NCI-H1105 (cell line): ENCODE measurements at places on chromosomes 3 and 15.

- no peak for DNase-seq
Observed at GRCh38 chr15:77030048-77030927, 35.4 kb downstream of the PSTPIP1 start.

DNA sequence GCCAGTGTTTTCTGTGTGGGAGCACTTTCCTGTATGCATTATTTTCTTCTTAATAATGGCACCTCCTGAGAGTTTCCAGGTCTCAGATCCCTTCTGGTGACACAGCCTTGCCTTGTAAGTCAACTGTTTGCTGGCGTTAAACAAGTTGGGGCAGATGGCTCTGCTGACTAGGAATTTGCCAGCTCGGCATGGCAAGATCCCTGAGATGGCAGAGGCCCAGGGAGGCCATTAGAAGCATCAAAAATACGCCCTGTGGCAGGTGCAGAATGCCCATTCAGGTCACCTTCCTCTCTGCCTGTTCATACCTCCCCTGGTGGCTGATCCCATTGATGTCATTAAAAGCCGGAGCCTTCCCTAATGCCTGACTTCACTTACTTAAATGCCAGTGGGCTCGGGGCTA, 320.9 kb upstream of the CTDSPL start:
- DNase-seq, result peak; percentile 57

- no peak for DNase-seq
Observed at GRCh38 chr15:31264559-31265089, 62.0 kb upstream of the KLF13 start.

DNA sequence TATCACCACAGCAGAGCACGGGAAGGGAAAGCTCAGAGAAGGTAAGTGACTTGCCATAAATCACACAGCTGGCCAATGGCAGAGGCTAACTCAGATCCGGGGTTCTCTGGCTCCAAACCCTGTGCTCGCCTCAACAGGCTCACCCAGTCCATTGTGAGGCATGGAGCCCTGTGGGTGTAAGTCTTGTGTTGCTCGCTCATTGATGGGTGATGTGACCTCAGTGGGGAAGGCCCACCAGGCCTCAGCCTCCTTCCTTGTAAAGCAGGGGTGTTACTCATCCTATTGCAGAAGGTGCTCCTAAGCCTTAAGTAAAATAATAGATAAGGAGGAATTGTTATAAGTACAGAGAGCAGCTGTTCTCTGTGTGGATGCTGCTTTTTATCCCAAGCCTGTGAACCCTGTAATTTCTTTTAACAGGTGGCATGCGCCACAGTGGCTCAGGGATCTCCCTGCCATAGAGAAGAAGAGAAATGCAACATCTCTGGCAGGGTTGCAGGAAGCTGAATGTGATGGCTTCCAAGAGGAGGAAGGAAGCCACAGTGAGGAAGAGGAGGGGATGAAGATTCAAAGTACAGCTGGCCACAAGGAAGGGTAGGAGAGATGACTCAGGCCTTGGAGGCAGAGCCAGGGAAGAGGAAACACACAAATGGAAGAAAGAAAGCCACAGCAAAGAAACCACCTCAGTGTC, 30.9 kb upstream of the SPSB4 start:
- no peak for DNase-seq

DNA sequence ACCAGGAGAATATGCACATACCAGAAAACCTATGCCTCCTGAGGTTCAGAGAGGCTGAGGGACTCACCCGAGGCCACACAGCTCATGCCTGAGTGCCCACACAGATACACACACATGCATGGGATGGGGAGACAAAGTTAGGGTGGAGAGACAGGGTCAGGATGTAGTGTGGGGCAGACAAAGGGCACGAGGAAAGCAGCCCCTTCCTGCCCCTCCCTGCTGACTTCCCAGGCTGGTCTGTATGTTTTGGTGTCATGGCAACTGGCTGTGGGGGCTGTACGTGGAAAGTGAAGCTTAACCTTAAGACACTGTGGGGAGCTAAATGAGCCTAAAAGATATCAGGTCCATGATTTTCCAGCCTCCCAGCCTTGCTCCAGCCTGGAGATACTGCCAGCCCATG, 57.8 kb downstream of the EPHB3 start:
- no peak for DNase-seq

GRCh38 chr15:31758126-31758525, 272.2 kb upstream of the CHRNA7 start:
- no peak for DNase-seq

GRCh38 chr15:95409626-95410310, 920.7 kb upstream of the NR2F2 start:
- no peak for DNase-seq

GRCh38 chr3:38368238-38368637, 21.7 kb downstream of the XYLB start:
- DNase-seq, result no peak

GRCh38 chr3:132198516-132198915, 118.7 kb upstream of the ACP3 start:
- DNase-seq, result no peak

DNA sequence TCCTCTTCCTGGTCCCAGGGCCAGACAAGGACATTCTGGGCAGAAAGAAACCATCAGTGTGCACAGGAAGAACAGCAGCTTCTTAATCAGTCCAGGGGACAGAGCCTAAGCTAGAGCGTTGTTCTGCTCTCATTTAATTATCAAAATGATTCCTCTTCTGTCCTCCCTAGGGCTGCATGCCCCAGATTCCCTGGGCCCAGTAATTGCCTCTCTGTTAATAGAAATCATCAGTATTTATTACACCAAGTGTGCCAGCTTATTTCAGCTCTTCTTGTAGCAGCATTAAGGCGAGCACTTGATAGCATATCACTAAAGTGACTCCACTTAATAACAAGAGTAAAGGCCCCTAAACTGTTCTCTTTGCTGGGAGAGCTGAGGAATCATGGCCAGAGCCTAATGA, 72.1 kb downstream of the WDR76 start:
- DNase-seq, result no peak

GRCh38 chr3:98528474-98529346, 3.1 kb upstream of the GPR15 start:
- no peak for DNase-seq

DNA sequence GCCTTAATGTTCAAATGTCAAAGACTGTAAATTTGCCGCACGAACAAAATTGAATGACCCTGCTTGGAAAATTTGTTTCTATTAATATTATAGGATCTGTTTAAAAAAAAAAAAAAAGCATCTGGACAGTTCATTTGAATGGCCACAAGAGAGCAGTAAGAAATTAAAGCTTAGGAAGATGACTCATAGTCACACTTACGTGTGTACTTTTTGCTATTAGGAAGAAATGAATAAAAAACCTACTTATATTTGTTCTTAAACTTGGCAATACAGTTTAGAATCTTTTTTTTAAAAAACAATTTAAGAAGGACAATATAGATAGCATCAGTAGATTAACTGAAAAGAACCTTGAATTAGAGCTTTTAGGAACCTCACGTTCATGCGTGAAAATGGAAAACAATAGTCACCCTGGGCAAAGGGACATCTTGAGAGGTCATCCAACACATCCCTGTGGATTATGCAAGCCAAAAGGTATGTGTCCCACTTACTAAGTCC, 621.8 kb downstream of the MECOM start:
- peak; percentile 18 for DNase-seq

DNA sequence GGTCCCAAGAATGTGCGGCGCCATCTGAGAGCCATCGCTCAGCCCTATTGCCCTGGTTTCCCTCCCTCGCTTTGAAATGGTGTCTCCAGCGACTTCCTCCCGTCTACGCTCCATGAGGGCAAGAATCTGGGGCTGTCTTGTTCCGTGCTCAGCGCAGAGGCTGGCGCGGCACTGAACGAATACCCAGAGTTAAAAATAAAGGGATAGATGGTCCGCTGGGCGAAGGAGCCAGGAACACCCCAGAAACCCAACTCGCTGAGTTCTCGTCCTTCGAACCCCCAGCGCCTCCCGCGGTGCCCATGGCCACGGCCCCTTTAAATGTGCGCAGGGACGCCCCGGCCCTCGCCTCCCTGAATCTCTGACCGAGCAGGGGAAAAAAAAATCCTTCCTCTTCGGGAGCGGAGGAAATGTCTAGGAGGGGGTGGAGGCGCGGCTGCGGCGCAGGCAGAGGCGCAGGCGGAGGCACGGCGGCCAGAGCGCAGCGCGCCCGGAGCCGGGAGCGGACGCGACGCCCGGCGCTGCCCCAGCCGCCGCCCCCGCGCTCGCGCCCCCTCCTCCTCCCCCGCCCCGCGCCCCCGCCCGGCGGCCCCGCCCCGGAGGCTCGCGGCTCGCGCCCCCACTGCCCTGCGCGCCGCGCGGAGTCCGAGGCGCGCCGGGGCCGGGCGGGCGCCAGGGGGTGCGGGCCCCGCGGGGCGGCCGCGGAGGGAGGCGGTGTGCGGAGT, 8.5 kb upstream of the FGD5 start:
- DNase-seq, result peak; percentile 6

DNA sequence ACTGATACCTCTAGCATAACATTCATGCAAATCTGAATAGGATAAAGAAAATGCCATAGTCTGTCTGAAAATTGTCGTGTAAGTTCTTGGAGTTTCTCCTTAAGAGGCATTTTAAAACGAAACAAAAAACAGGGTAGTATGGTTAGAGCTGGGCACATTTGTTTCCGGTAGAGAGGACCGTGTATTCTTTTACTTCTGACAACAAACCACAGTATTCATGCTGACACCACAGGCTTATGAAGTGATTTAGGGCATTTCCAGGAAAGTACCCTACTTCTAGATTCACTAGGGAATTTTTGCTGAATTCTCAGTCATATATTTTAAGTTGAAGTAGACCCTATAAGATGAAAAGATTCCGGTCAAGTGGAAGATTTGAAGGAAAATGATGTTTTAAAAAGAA, 541.3 kb downstream of the UNC13C start:
- no peak for DNase-seq
